ENCODE measurements at places on chromosomes 7 and 10.

- DNase-seq, result no peak
These were observed 38.7 kb upstream of the FOXP2 start for GRCh38 chr7:114375907-114376306.

GRCh38 chr7:98420966-98421612 lies 20.2 kb upstream of the BAIAP2L1 start:
- peak; percentile 60 for DNase-seq

GRCh38 chr10:28738200-28738599 lies 60.9 kb downstream of the BAMBI start:
- DNase-seq, result no peak

- DNase-seq, result no peak
These were observed 69.1 kb downstream of the C10orf120 start for GRCh38 chr10:122630526-122630925.

DNA sequence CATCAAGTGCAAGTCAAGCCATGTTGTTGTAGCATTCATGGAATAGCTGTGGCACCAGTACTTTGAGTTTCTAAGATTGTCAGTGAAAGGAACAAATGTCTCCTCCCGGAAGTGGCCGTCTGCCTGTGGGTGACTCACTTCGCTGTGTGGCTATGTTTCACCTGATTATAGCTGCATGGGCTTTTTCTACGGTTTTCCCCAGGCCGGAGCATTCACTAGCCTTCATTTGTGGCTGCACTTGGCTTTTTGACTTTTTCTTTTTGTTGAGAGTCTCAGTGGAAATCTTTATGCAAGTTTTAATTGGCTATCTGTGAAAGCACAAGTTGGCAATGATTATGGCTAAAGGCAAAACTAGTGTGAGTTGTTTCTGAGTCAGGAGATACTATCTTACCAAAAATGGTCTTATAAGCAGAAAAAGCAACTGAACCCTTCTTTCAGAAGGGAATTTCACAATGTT lies 35.0 kb downstream of the SRI start:
- no peak for DNase-seq

GRCh38 chr10:71975087-71975870 lies 11.1 kb downstream of the CHST3 start:
- no peak for DNase-seq

DNA sequence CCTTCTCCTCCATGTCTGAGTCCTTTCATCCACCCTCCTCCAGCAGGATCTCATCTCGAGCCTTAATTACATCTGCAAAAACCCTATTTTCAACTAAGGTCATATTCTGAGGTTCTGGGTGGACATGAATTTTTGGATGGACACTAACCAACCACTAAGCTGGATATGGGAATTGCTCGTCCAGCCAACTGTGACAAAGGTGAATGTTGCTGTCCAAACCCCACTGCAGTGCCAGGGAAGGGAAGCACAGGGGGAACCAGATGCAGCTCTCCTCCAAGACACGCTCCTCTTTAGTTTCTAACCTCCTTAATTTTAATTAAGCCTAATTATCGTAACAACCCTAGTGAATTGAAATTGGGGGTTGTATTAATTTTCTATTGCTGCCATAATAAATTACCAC lies 65.1 kb upstream of the EBF3 start:
- no peak for DNase-seq

DNA sequence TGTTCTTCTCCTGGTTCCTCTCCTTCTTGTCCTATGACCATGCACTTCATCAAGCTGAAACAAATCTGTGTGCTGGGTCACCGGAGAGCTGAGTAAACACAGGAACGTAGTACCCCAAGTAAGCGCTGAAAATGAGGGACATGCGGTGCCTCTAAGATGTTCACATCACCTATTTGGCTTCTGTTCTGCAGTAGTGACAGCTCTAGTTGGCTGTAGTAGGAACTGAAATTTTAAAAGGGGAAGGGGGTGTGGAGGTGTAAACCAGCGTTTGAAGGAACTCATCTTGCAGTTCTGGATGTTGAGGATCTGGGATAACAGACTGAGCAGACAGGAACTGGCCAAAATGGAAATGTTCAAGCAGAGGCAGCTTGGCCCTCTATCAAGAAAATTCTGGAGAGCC lies 85.2 kb downstream of the WNT2 start:
- DNase-seq, result no peak

DNA sequence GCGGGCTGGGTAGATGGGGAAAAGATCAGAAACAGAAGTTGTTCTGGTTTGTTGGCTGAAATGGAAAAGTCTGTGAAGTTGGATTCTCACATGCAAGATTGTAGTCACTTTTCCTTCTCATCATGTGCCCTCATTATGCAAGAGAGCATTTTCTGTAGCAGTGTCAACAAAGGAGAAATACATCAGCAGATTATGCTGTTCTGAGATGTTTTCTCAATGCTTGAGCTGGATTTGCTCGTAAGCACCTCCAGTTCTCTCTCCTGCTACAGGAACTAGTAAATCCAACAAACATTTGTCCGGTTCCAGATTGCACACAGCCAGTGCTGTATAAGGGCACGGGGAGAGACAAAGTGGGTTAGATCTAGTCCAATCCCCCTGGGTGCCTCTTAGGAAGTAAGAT lies 90.0 kb downstream of the GATA3 start:
- DNase-seq, result no peak

DNA sequence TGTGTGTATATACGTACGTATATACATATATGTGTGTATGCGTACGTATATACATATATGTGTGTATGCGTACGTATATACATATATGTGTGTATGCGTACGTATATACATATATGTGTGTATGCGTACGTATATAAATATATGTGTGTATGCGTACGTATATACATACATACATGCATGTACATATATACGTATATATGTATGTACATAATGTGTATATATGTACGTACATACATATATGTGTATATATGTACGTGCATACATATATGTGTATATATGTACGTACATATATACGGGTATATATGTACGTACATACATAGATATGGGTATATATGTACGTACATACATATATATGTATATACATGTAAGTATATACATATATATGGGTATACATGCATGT lies 332.1 kb downstream of the CRPPA start:
- DNase-seq, result no peak

GRCh38 chr7:129569811-129570215 lies 41.7 kb upstream of the NRF1 start:
- DNase-seq, result no peak

DNA sequence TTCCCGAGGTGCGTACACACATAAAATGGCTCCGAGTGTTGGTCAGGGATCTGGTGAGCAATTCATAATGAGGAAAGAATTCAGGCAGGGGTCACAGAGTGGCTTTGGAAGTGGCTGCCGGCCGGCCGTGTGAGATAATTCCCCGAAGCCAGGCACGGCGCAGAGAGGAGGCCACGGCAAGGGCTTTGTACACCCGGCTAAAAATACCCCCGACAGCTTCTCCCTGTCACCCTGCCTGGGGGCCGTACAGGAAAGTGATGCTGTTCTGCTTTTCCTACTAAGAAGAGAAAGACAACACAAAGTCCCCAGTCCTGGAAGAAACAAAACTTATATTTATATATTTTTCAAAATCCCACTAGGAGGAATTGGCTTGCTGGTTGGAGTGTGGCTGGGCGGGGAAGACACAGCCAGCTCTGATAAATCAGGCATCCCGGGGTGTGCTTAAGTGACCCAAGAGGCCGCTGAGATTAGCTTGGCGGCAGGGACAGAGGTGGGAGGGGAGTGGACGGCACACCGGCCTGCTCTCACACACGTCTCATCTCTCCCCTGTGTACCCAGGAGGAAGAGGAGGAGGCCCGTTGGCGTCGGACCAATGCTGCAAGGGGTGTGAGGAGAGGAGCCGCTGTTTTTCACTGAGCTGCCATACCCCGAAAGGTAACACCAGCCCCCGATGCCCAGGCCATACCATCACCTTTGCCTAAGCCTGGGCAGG lies 70.5 kb downstream of the ZMIZ1 start:
- no peak for DNase-seq

- DNase-seq, result no peak
These were observed 2.8 kb downstream of the HOXA10 start for GRCh38 chr7:27171325-27171636.

GRCh38 chr10:24541239-24541753 lies 182.4 kb downstream of the ARHGAP21 start:
- no peak for DNase-seq

- no peak for DNase-seq
These were observed 270.1 kb downstream of the PRKG1 start for GRCh38 chr10:51344371-51344770.

- no peak for DNase-seq
These were observed 500.8 kb downstream of the PLXNA4 start for GRCh38 chr7:132075515-132075914.

DNA sequence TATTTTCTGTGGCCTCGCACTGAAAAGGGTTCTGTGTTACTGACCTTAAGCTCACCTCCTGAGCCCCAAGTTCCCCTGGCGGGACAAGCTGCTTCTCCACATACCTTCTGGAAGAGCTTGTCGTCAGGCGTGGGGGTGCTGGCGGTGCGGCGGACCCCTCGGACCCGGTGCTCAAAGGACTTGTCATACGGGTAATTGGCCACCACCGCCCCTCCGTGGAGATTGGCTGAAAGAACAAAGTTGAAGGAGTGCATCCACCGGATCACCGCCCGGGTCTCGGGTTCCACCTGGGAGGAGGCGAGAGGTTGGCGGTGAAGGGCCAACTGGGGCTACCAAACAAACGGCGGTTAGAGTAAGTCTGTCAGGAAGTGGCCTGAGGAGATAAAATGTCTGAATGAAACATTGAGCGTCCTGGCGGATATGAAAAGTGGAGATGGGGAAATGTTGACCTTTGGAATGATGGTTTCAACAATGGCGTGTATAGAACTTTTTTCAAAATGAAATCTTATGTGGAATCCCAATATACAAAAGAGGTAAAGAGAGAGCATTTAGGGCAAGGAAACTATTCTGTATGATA lies 16.5 kb downstream of the CPN1 start:
- no peak for DNase-seq

- DNase-seq, result no peak
These were observed 86.0 kb downstream of the ICA1 start for GRCh38 chr7:8175929-8176369.

DNA sequence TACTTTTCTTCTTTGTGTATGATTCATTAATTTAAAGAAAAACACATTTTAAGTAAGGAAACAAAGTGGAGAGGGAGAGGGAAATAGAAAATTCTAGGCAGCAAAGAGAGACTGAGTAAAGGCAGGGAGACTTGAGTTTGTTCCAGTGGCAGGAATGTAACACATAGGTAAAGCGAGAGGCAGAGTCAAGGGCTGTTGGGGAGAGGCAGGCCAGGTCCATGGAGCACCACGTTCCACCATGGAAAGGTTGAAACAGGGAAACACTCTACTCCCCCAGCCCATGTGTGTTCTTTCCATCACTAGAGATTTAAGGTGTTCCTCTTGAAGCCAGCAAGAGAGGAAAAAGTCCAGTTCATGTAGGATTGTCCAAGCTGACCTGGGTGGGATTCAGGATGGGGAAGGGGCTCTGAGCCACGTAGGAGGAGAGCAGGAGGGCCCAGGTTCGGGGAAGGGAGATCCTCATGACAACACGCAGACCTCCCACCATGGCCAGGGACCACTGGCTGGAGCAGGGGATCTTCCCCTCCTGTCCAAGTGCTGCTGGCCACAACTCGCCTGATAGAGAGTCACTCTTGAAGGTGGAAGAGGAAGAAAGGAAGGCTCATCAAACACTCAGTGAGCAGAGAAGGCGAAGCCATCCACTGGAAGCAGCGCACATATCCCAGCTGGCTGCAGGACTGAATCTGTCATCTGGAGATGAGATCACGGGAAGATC lies 666.4 kb upstream of the MKI67 start:
- DNase-seq, result no peak

- no peak for DNase-seq
These were observed 351.1 kb downstream of the GATA3 start for GRCh38 chr10:8405596-8405995.

DNA sequence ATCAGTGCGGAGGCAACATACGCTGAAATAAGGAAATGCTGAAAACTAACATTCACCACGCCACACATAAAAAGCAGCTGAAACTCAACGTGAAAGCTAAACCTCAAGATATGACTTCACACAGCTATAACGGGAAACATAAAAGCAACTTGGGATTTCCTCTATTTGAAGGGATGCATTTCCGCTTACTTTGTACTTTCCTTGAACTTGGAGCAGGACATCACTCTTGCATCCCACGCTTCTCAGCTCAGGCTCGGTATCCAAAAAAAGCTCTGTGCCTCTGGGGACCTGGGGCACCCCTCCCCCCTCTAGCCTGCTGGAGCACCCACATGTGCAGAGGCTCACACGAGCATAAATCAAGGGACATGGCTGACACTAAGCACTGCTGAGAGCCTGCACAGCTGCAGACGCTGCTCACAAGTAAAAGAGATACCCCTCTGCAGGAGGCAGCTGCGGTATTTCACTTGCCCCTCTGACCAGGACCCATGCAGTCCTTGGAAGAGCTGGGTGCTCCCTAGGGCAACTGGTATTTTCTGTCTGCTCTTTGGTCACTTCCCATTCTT lies 34.2 kb downstream of the PARD3 start:
- DNase-seq, result no peak

DNA sequence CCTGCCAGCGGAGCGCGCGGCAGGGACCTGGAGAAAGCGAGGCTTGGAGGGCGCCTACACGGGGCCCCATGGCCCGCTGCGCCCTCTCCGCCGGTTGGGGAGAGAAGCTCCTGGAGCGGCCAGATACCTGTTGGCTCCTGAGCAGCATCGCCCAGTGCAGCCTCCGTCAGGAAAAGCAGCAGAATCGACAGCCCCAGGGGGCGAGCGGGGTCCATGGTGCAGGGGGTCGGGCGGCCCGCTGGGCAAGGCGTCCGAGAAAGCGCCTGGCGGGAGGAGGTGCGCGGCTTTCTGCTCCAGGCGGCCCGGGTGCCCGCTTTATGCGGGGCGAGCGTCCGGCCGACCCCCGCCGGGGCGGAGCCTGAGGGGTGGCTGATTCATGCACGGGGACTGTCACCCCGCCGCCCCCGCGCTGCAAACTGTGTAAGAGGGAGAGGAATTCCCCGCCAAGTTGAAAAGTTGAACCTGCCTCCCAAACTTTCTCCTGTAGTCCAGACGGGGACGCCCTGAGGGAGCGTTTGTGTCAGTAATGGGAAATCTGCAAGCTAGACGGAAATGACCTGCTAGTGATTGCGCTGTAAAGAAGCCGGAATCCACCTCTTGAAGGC lies at the start of gene TFPI2:
TFPI2 (minus strand) TSS at position 290 of the 605 bp plus-strand sequence; CDS start at position 215, 75 bp downstream.
- DNase-seq, result no peak

DNA sequence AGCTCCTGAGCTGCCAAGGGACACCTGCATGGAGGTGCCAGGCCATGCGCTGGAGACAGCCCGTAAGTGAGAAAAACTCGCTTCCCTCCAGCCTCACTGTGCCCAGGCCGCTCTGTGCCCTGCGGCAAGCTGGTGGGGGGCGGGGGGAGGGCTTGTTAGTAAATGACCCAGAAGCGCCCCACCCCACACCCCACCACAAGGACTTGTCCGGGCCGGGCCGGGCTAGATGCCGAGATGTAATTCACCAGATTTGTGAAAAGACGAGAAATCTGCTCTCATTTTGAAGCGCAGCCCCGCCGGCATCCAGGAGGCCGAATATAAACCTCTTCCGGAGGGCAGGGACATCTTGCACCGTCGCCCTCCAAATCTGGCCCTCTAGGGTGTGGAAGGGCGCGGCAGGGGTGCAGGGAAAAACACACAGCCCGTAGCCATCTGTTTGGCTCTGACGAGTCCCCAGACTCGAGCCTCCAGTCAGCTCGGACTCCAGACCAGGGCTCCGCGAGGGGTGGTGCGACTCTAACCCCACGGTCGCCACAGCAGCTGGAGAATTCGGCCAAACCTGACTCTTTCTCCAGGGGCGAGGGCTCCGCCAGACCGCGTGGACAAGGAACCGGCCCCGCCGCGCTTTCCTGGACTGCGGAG lies 14.8 kb downstream of the TLX1 start:
- no peak for DNase-seq

All from activated CD8-positive, alpha-beta memory T cell treated with anti-CD3 and anti-CD28 coated beads, Interleukin-2, amount 10 ng/mL, durations not matched to agents 7 days and 5 days (primary cell).